Common myeloid progenitor, CD34-positive (primary cell): ENCODE measurements at places on chromosomes 16 and 17.

DNA sequence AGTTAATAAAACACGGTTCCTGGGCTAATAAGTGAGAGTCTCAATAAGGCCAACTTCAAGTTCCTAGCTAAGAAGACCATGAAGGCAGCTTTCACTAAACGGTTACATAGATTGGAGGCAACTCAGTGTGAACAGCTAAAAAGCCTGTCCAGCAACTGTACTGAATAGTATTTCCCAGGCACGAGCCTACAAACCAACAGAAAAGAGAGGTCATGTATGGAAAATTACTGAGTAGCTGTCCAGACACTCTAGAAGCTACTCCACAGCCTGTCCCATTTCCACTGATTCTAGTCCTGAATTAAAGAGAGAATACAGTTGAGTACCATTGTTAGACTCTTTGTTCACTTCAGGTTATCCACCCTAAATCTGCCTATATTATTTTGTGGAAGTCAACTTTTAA is 36.5 kb upstream of the C17orf78 start:
- no peaks in the 10 kb centered on the region for H3K4me1 ChIP-seq
- no peak for DNase-seq
- H3K4me3 ChIP-seq: no peak overlapping the region
- H3K27me3 ChIP-seq: no peaks in the 10 kb centered on the region

GRCh38 chr17:32995416-32996045 is 3.9 kb downstream of the SPACA3 start:
- H3K27me3 ChIP-seq: peaks cover 6% of the 10 kb centered on the region
- no peak overlapping the region for H3K4me3 ChIP-seq
- H3K4me1 ChIP-seq: peaks cover 3% of the 10 kb centered on the region
- no peak overlapping the region for H3K27ac ChIP-seq
- no peaks in the 10 kb centered on the region for H3K36me3 ChIP-seq
- no peak for DNase-seq

GRCh38 chr16:50038756-50039529 is 13.9 kb downstream of the CNEP1R1 start:
- no peak overlapping the region for H3K4me3 ChIP-seq
- H3K27ac ChIP-seq: no peak overlapping the region
- peaks cover 22% of the 10 kb centered on the region for H3K4me1 ChIP-seq
- no peaks in the 10 kb centered on the region for H3K27me3 ChIP-seq
- DNase-seq: peak; percentile 70

DNA sequence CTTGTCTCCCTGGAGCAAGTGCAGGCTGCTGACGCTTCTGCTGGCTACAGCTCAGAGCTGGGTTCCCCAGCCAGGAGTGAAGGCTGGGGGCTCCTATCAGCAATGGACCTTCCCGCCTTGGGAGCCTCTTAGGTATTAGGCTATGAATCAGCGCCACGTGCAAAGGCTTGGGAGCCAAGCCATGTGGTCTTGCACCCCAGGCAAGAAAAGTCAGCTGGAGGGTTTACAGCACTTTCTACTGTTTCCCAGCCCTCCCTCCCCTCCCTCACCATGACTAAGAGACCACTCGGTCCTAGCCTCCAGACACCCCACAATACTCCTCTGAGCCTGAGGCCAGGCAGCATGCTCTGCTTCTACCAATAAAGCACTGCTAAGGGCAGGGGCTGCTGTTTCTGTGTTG is 12.3 kb downstream of the EPX start:
- H3K27ac ChIP-seq: no peak overlapping the region
- DNase-seq: no peak

- no peak for DNase-seq
- H3K4me3 ChIP-seq: no peak overlapping the region
- H3K27ac ChIP-seq: no peak overlapping the region
- H3K4me1 ChIP-seq: no peaks in the 10 kb centered on the region
- H3K27me3 ChIP-seq: no peaks in the 10 kb centered on the region
These were observed 7.1 kb upstream of the CHCT1 start for GRCh38 chr17:60415146-60415545.

DNA sequence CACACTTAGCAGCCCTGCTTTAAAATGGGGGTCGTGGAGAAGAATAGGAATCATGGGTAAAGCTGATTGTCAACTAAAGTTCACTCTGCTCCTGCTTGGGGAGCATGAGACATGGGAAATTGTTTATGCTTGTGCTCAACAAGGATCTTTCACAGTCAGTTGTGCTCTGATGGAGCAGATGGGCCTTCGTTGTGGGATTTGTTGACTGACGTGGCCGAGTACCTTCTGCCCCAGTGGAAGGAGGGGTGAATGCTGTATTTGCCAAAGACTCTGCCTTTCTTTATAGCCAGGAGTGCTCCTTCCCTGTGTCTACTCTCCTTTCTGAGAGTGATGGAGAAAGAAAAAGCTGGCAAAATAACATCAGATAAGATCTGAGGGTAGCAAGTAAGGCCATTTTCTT is 11.4 kb downstream of the ARSG start:
- no peak for DNase-seq
- no peaks in the 10 kb centered on the region for H3K4me1 ChIP-seq
- H3K27me3 ChIP-seq: no peaks in the 10 kb centered on the region

DNA sequence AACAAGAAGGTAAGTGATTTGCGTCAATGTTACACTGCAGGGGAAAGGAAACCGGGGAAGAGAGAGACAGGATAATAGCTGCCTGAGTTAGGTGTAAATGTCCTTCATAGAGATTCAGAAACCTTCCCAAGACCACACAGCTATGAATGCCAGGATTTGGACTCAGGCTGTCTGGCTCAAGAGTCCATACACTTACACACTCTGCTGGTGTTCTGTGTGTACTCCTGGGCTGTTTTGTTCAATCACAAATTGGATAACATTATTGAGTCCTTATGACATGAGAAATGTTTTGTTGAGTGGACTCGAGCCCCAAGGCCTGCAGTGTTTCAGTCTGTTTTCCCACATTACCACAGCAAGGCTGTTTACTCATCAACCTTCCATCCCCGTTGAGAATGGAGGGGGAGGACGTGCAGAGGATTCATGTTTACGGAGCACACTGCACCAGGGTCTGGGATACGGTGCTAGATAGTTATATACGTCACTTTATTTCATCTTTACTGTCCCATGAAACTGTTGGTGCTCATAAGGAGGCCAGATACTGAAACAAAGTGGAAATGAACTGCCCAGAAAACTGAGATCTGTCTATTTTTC is 450.8 kb downstream of the HAPSTR1 start:
- no peaks in the 10 kb centered on the region for H3K27me3 ChIP-seq
- no peaks in the 10 kb centered on the region for H3K4me1 ChIP-seq
- no peak for DNase-seq
- H3K4me3 ChIP-seq: no peak overlapping the region

DNA sequence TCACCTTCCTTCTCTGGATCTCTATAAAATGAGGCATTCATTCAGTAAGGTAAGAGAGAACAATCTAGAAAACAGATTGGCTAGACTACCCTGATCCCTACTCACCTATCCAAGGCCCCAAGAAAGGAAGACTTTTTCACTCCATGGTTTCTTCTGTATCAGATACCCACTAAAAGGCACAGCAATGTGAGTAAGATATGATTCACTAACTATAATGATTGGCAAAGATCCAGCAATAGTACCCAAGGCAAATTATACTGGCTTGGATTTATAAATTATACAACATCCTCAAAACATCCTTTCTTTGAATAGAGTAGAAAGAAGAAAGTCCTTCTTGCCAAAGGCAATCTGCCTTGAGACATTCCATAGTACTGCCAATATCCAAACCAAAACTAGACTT is 1432.0 kb upstream of the GOT2 start:
- no peaks in the 10 kb centered on the region for H3K4me1 ChIP-seq
- no peaks in the 10 kb centered on the region for H3K27me3 ChIP-seq
- no peak overlapping the region for H3K27ac ChIP-seq
- H3K4me3 ChIP-seq: no peak overlapping the region

DNA sequence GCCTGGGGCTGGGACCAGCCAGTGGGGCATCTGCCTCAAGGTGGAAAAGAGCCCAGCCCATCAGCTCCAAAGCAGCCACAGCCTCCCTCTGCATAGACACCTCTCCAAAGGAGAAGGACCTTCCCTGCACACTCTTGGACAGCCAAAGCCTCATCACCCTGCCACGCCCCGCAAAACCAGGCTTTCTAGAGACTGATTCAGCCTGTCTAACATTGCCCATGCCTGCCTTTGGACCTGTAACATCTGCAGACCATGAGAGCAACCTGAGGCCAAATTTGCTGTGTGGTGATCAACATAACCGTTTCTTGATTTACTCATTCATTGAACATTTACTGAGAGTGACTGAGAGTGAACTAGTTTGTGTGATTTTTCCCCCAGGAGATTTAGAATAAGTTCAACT is 219.7 kb upstream of the HSBP1 start:
- H3K4me1 ChIP-seq: no peaks in the 10 kb centered on the region
- H3K36me3 ChIP-seq: no peaks in the 10 kb centered on the region
- peaks cover 4% of the 10 kb centered on the region for H3K27me3 ChIP-seq
- no peak overlapping the region for H3K4me3 ChIP-seq
- no peak overlapping the region for H3K27ac ChIP-seq
- DNase-seq: no peak

DNA sequence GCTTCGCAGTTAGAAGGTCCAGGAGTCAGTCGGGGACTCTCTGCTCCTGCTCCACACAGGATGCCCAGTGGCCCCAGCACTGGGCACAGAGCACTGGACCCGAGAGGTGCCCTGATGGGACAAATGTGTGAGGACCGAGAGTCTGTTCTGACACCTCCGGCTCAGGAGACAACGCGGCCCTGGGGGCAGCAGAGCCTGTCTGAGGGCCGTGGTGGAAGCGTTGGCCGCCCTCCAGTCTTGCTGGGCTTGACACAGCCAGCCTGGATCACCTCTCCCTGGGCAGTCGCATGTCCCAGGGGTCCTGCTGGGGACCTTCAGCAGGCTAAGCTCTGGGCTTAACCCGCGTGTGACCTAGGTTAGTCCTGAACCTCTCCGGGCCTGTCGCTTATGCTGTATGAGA is 23.1 kb downstream of the LGALS9 start:
- peaks cover 3% of the 10 kb centered on the region for H3K4me1 ChIP-seq
- H3K27me3 ChIP-seq: no peaks in the 10 kb centered on the region
- H3K4me3 ChIP-seq: no peak overlapping the region
- no peak for DNase-seq
- no peaks in the 10 kb centered on the region for H3K36me3 ChIP-seq
- no peak overlapping the region for H3K27ac ChIP-seq

- H3K27ac ChIP-seq: no peak overlapping the region
- H3K36me3 ChIP-seq: no peaks in the 10 kb centered on the region
- DNase-seq: no peak
- peaks cover 38% of the 10 kb centered on the region for H3K27me3 ChIP-seq
- H3K4me1 ChIP-seq: no peaks in the 10 kb centered on the region
These were observed 35.7 kb upstream of the SSTR5 start for GRCh38 chr16:1036726-1037393.

DNA sequence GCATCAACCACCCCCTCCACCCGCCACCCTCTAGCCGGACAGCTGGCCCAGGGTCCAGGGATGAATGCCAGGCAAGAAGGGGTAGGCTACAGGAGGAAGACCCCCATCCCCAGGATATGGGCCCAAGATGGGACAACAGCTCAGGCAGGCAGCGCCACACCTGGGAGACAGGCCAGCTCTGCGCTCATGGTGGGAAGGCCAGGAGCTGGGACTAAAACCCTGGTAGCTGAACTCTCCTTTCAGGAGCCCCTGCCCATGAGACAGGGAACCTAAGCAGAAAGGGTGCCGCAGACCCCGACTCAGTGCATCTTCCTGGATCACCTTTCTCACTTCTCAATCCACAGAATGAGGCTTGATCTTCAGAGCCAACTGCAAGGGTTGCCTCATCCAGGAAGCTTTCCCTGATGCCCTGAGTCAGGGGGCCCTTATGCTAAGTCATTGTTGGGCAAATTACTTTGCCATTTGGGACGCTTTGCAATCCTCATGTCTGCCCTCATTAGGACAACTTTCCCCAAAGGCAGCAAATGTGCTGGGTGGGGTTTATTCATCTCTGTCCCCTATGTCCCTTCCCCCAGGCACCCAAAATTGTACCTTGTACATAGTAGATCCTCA is 9.0 kb downstream of the ZDHHC1 start:
- H3K4me3 ChIP-seq: no peak overlapping the region
- no peak overlapping the region for H3K27ac ChIP-seq
- no peaks in the 10 kb centered on the region for H3K36me3 ChIP-seq
- DNase-seq: no peak

DNA sequence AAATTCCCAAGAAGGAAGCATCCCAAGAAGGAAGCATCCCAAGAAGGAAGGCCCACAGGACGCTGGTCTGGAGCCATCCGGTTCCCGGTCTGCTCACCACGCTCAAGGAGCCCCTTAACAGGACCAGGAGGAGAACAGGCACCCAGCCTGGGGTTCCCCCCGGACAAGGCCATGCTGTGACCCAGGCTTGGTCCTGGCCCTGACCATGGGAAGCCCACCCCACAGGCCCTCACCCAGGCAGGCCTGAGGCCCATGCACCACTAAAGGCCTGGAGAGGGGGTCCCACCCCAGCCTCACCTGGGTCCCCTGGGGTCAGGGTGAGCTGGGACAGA is 340 bp upstream of the ENPP7 start:
- H3K4me1 ChIP-seq: peaks cover 25% of the 10 kb centered on the region
- DNase-seq: no peak
- no peak overlapping the region for H3K4me3 ChIP-seq
- no peak overlapping the region for H3K27ac ChIP-seq
- no peaks in the 10 kb centered on the region for H3K36me3 ChIP-seq
- H3K27me3 ChIP-seq: no peaks in the 10 kb centered on the region

- H3K4me3 ChIP-seq: no peak overlapping the region
- H3K4me1 ChIP-seq: peaks cover 22% of the 10 kb centered on the region
- no peaks in the 10 kb centered on the region for H3K27me3 ChIP-seq
- peak overlapping the region; percentile 1 for H3K27ac ChIP-seq
These were observed 3.6 kb downstream of the TAOK2 start for GRCh38 chr16:29977063-29977825.

DNA sequence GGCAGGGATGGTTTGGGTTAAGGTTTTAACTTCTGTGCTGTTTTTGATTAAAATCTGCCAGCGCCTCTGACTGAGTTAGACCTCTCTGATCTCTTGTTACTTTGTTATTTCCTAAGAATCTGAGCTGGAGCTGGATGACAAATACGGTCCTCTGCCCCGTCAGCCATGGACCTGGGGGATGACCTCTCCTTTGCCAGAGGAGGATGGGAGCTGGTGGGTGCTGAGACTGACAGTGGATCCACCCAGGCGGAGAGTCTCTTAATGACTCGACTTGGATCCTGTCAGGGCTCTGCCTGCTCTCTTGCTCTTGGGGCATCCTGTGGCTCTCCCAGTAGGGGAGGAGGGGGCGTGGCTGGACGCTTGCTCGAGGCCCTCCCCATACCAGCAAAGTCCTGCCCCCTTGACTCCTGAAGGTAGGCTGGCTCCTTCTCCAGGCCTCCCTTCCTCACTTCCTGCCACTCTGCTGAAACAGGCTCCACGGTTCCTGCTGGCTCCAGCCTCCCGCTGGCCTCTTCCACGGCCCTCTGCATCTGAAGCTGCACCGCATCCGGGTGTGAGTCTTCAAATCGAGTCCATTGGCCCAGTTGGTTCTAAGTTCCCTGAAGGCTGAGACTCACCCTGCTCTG is 24.8 kb upstream of the MAP3K14 start:
- H3K4me1 ChIP-seq: peaks cover 22% of the 10 kb centered on the region
- no peaks in the 10 kb centered on the region for H3K27me3 ChIP-seq
- H3K27ac ChIP-seq: no peak overlapping the region
- DNase-seq: no peak

GRCh38 chr17:28957992-28958355 is 6.7 kb upstream of the PHF12 start:
- DNase-seq: no peak
- no peak overlapping the region for H3K4me3 ChIP-seq
- no peak overlapping the region for H3K27ac ChIP-seq
- H3K27me3 ChIP-seq: no peaks in the 10 kb centered on the region
